ENCODE measurements at places on chromosomes 6 and 20.

GRCh38 chr6:82783587-82784236 lies 281.9 kb downstream of the UBE3D start:
- no peak for DNase-seq

GRCh38 chr20:19530006-19530405 lies 228.1 kb upstream of the RIN2 start:
- no peak for DNase-seq

DNA sequence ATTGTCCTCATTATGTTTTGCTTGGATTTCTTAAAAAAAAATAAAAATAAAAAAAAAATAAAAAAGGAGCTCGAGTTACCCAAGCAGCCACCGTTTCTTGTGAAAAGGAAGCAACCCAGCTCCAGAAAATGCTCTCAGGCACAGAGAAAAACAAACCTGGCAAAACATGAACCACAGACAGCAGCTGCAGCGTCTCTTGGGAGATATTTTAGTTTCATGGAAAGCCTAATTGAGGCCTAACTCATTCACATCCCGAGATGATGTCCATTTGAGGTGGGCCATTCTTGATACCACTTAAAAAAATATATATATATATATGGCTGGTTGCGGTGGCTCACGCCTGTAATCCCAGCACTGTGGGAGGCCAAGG lies 13.7 kb upstream of the MRAP2 start:
- DNase-seq: no peak

DNA sequence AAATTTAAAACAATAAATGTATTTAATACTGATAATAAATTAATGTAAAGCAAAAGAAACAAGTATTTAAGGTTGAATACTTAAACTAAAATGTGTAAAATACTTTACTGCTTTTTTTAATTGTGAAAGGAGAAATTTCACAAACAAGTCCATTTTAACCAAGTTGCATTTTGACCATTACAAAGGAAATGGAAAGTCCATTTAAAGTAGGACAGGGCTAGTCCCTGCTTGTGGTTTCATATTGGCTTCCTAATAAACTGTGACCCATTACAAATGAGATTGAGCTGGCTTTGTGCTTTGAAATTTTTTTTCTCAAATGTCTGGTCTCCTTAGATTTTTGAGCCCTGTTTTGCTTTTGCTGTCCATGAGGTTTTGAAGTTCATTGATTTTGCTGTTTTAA lies 527.6 kb downstream of the MAFB start:
- DNase-seq: no peak

- DNase-seq: no peak
Measured at GRCh38 chr6:34934516-34934915, 45.5 kb downstream of the ANKS1A start.

DNA sequence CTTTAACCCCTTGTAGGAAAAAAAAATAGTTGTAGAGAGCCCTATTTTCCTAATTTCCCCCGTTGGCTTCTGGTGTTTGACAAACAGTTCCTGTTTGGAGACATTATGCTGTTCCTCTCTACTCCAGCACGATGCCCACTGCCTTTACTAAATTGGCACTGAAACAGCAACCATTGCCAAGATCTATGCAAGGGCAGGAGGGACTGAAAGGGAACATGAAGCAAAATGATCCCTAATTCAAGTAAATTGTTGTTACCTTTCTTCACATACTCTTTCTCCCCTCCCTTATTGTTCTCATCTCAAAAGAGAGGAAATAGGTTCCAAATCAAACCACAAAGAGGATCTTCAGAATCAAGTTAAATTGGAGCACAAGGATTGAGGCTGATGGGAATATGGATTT lies 764.1 kb upstream of the MMS22L start:
- DNase-seq: no peak

GRCh38 chr20:24578567-24579415 lies 109.4 kb downstream of the SYNDIG1 start:
- no peak for DNase-seq

DNA sequence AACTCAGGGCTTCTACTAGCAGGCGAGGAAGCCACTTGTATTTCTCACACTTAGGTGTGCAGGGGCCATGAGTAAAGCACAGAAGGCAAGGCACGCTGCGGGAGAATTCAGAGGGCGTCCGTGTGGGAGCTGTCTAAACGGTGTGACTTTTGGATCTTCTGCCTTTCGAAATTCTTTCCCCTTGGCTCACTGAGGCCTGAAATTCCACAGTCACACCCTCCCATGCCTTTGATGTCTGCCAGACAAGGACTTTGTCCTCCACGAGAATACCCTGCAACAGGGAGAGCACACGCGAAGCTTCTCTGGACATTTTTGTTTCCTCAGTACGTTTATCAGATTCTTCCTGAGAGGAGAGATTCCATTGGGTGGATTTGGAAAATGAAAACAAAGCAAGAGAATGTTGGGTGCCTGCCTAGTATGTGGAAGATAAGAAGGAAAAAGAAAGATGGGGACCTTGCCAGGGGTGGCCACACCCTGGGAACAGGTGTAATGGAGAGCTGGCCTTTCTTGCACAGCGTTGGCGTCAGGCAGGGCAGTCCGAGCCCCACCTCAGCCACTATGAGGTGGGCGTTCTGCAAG lies 235.7 kb downstream of the MYLK4 start:
- DNase-seq: no peak

GRCh38 chr6:77466451-77467437 lies 3.5 kb upstream of the HTR1B start:
- no peak for DNase-seq

DNA sequence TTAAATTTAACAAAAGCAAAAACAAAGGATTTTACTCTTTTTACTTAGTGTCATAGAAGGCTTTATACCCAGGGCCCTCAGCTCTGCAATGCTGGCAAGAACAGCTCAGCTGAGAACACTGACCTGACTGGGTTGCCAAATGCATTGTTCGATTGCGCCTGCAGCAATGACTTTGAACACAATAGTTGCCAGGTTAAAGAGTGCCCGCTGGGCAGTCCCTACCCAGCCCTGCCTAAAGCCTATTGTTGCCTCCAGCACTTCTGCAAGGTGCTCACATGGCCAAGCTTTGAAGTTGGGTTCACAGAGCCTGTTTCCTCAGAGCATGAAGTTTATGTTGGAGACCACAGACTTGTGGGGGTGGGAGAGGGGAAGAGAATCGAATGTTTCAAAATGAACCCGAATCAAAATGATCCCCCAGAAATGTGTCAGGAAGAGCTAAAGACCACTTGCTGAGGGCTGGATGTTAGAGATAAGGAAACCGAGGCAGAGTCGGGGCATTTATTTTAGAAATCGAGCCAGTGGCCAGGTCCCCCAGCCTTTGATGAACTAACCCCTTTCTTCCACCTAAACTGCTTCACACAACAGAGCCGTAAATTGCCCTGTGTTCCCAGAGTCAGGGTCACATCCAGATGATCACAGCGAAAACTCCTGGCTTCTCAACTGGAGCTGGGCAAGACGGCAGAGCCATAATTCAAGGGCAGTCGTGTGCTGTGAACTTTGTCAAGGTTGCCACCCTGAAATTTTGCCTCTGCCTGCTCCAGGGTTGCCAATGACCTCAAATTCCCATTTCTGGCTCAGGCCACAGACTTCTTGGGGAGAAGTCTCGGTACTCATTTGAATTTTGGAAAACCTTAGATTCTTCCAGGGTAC lies 55.0 kb downstream of the FOXA2 start:
- DNase-seq: no peak

- DNase-seq: peak; percentile 87
Measured at GRCh38 chr6:157379656-157380457, 1.1 kb upstream of the ZDHHC14 start.

DNA sequence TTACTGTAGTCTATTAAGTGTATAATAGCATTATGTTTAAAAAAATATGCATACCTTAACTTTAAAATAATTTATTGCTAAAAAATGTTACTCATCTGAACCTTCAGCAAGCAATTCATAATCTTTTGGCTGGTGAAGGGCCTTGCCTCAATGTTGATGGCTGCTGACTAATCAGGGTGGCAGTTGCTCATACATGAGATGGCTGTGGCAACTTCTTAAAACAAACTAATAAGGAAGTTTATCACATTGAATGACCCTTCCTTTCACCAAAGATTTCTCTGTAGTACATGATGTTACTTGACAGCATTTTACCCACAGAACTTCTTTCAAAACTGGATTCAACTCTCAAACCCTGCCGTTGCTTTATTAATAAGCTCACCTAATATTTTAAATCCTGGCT lies 84.0 kb downstream of the TASP1 start:
- DNase-seq: no peak

DNA sequence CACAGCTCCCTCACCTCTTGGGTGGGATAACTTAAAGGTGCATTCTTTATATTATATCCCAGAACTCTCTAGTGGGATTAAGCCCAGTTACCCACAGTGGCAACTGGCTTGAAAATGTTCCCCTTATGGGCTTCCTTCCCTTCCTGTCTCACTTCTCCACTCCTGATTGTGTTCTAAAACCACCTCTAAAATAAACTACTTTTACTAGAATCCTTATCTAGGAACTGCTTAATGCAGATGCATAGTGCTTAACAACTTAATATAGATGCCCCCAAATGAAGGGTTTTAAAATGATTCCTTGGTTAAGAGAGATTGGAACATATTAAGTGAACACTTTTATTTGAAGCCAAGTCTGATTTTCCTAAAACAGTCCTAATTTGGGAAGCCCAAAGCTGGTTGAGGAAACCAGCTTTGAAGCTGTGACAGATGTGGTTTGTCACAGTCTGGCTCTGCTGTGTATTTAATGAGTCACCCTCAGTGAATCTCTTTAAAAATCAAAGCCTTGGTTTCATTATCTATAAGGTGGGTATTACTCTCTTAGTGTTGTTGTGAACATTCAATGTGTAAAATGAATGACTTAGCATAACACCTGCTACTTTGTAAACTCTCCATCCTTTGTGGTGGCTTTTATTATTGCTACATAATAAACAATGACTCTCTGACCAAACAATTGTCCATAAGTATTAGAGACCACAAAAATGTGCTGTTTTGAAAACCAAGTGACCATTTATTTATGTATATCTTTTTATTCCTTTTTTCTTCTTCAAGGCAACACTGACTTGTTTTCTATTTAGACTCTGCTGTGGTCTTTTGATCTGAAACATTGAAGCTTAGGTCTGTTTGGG lies 24.4 kb downstream of the PLCB1 start:
- DNase-seq: peak; percentile 11

DNA sequence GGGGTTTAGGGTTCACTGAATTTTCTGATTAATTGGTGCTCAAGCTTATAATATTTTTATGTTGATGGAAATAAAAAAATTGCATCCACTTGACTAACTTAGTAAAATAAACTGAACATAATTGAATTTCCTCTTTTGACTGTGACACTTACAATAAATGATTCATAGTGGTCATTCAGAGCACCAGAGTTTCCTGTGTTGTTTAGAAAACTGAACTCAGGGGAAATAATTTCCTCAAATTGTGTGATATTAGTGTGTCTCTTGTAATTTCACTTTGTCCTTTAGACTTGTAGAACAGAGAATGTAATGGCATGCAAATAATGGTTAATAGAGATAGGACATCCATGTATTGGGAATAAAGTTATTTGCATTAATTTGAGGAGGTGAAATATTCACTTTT lies 319.7 kb upstream of the MAN1A1 start:
- no peak for DNase-seq

DNA sequence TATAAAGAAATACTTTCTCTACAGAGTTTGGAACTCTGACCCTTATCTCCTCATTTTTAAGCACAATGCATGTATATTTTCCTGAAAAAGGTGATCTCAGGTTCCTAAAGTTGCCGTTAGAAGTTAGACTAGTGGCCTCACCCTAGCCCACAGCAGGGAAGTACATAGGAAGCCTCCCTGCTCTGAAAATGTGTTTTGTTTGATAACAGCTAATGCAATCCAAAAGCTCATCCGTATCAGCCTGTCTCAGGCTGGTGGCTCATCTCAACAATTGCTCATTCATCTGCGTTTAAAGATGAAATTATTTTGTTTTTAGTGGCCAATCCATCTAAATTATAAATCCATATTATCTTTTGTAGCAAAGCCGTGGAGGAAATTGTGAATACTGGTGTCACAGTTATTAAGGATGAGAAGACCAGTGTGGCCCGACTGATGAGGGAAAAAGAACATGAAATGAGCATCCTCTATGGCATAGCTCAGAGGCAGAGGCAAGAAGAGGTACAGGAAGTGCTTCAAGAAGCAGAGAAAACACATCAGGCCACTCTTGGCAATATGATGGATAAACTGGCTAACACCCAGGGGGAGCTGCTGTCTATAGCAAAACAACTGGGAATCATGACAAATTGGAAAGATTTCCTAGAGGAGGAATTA lies 20.1 kb downstream of the C6orf163 start:
- DNase-seq: no peak
